ENCODE measurements at places on chromosomes 7 and 10.

DNA sequence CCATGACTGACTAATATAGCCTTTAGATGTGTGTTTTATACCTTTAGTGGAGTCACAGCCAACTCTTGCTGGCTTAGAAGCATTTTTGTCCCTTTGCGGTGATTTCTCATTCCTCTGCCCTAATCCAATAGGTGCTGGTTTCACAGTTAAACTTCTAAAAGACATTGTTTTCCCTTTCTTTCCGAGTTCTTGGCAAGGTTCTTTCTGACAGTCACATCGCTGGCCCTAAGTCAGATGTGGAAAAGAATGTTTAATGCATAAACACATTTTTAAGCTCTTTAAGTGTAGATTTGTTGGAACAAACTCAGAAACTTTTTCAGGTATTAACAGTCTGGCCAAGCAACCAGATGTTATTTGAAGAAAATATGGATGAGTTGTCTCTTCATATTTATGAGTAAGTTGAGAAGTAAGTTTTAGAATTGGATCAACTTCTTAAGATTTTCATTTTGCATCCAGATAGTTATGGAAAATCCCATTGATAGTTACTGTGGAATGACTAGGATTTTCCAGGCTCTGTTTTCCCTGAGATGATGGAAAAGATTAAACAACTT is 4.1 kb downstream of the EPDR1 start:
- no peak for DNase-seq

DNA sequence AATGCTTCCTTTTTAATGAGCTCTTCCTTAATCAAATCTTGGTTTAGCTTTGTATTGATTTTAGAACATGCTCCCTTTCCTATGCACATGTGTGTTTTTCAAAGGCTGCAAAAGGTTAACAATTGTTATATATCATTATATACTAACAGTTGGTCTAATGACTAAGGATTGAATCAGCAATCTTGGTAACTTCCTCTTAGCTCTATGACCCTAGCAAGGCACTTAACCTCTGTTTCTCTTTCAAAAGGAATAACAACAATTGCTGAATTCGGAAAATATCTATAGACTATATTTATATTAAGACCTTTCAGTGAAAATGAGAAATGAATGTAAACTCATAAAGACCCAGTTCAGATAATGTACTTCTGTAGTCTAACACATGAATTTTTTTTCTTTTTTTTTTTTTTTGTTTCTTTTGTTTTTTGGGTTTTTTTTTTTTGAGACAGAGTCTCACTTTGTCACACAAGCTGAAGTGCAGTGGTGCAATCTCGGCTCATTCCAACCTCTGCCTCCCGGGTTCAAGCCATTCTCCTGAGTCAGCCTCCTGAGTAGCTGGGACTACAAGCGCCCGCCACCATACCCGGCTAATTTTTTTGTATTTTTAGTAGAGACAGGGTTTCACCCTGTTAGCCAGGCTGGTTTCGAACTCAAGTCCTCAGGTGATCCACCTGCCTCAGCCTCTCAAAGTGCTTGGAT is 48.8 kb downstream of the HOXA1 start:
- no peak for DNase-seq

GRCh38 chr10:49761201-49761788 is 828 bp downstream of the OGDHL start:
- DNase-seq: no peak

DNA sequence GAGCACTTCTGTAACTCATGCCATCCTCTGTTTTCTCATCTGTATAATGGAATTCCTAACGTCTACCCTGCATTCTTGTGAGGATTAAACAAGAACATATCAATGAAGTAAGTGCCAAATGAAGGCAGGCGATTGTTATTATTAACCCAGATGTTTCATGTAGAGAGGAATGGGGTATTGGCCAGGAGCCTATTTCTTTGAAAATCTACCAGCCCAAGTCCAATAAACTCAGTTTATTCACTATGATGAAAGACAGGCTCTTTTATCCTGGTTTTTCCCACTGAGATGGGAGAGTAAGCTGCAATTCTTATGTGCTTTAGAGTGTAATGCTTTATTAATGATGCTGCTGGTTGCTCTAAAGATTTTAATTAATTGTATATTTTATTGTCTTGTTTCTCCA is 9.6 kb downstream of the CTTNBP2 start:
- DNase-seq: no peak

GRCh38 chr10:89163265-89163995 is 43.7 kb downstream of the CH25H start:
- peak; percentile 59 for DNase-seq

- DNase-seq: no peak
Observed at GRCh38 chr7:12456506-12456905, 52.8 kb upstream of the VWDE start.

DNA sequence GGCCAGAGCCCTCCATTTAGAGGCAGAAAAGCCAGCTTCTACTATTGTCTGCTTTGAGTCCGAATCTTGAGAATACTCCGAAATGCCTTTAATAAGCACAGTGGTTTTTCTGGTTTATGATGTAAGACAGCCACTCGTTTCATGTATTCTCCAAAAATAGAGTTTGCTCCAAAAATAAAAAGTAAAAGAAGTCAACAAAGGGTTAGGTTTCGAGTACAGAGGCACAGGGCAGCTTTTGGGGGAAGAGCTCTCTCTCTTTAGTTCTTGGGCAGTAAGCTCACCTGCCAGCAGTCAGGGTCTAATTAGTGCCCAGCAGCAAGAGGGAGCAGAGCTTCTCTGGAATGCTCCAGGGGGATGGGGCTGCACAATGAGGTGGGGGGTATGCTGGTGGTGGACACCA is 20.2 kb downstream of the CREB3L2 start:
- no peak for DNase-seq

DNA sequence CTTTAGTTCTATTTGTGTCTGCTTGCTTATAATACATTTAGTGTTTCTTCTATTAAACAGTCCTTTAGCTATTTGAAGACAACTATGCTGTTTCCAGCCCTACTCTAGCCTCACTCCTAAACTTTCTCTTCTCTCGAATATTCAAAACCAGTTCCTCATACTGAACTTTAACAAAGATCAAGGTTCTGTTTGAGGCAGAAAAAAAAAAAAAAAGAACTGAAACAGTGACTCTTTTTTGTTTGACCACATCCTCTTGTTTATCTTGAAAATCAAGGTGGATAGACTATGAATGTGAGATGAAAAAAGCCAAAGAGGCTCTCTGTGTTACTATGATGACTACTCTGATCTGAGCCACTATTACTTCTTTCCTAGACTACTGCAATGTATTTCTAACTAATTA is 154.3 kb downstream of the ZNF365 start:
- no peak for DNase-seq

DNA sequence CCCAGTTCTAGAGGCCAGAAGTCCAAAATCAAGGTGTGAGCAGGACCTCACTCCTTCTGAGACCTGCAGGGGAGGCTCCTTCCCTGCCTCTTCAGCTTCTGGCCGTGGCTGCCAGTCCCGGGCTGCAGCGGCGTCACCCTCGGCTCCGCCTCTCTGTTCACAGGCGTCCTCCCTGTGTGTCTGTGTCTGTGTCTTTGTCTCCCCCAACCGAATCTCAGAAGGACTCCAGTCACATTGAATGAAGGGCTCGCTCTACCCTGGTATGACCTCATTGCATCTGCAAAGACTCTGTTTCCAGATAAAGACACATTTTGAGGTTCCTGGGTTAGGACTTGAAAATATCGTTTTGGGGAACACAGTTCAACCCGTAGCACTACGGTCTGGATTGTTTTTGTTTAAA is 33.1 kb upstream of the GALNT11 start:
- DNase-seq: peak; percentile 34

DNA sequence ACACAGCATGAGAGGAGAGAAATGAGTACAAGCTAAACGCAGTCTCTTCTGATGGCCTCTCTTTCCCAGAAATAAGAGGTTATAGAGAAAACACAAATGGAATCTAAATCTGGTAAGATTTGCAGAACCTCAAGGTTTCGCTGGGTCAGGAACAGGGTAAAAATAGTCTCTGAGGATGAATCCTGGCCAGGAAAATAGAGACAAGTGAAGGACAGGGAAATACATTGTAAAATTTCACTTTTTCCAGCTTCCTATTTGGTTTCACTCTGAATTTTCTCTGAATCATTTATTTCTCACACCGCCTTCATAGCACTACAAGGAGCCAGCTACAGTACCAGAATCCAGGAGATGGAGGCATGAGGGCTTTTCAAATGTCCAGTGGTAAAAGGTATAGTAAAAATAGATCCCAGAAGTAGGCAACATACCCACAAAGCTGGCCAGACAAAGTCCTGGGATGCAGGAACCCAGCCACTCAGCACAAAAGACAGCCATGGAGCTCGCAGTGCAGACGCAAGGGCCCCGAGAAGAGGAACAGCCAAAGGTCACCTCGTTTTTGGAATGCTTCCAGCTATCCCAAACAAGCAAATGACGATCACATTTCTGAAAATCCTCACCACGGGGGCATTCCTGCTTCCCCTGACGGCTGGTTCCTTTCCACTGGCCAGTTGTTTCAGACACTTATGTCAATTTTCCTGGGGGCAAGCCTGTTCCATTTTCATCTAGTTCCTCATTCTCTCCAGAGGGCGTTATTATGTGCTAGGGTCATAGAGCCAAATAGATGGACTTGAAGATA is 21.5 kb upstream of the IKZF1 start:
- no peak for DNase-seq

DNA sequence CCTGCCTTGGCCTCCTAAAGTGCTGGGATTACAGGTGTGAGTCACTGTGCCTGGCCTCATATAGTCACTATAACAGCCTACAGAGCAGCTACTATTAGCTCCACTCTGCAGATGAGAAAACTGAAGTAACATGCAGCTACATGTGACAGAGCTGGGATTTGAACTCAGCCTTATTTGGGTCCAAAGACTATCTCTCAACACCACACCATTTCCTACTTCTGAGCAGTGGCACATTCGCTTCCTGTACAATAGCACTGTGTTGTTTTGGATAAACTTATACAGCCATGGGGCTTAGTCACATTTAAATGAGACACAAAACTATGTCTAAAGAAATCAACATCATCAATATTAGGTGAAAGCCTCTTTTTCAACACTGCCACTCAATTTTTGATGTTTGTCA is 69.8 kb upstream of the DNAJB12 start:
- no peak for DNase-seq

DNA sequence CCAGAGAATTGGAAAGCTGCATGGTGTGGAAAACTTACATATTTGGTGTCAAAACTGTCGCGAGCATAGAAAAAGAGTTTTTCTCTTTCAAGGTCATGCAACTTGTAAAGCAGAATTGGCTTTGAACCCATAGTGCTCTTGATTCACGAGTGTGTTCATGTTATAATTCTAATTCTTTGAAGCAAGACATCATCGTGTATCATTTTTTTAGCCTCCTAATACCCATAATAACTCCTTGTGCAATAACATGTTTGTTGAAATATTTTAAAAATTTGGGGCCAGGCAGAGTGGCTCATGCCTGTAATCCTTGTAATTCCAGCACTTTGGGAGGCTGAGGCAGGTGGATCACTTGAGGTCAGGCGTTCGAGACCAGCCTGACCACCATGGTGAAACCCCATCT is 4.2 kb downstream of the CCL24 start:
- DNase-seq: no peak

DNA sequence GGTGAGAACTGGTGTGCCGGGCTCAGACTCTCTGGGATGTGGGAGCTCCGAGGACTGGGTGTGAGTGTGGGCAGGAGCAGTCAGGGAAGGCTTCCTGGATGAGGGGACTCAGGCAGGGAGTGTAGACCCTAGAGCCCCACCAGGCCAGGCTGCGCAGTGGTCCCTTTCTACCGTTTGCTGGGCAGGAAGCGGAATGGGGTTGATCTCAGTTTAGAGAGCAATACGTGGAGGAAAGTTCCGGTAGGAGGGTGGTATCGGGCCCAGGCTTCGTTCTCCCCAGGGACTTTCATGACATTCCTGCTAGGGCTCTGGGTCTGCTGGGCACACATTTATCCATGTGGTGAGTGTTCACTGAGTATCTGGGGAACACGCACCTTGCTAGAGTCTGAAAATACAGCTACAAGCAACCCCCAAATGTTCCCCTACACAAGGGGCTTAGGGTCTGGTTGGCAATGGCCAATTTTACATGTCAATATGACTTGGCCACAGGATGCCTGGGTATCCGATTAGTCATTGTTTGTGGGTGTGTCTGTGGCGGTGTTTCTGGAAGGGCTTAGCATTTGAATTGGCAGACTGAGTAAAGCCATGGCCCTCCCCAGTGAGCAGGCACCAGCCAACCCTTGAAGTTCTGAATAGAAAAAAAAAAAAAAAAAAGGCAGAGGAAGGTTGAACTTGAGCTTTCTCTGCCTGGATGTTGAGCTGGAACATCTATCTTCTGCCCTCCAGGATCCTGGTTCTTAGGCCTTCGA is 20.8 kb downstream of the GHRHR start:
- DNase-seq: no peak

DNA sequence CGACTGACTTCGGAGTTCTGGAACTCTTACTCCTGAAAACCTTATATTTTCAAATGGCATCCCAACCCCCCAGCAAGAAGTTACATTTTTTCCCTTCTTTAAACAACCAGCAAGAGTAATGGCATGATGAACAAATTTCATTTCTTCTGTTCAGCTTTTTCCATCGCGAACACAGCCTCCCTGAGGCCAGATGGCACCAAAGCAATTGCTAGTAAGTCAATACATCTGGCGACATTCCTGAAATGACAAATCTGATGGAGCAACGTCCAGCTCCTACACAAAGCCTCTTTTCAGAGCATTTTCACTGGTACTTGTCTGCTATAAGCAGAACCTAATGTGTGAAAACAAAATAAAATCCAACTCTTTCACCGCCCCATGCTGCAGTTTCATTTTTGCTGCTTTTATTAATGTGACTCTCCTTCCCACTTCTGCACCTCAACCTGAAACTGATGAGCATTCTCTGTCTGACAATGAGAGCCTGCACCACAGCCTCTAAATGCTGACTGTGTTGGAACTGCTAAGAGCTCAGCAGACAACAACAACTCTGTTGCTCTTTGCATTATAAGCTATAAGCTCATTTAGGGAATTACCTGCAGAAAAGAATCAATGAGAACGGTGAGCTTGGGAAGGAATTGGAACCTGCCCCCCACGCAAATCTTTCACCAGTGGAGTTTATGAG is 229.8 kb downstream of the FGFR2 start:
- DNase-seq: no peak

- no peak for DNase-seq
Observed at GRCh38 chr10:5658871-5659618, 7.3 kb downstream of the ASB13 start.

DNA sequence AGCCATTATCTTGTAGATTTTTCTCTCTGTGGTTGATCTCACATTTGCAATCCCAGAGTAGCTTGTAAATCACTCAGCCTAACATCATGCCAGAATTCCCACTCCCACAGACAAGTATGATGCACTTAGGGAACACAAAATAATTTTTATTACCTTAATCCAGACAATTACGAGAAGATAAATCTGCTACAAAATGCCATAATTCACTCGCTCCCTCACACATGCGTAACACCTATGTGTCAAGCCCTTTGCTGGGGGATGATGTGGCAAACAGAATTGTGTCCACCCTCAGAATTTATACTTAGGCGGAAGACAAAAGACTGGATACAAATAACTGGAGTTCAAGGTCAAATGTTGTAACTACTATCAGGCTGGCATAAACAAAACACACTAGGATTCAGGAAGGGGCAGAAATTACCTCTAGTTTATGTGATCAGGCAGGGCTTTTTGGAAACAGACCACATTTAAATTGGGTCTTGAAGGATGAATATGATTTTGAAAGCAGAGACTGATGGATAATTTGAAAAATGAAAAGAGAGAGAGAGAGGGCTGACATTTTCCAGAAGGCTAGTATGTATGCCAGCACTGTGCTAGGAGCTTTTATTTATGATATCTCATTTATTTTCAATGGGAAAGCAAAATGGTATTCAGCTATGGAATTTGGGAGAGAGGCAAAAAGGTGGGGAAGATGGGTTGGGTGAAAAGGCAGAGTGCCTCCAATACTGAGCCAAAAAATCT is 69.8 kb downstream of the DOCK4 start:
- DNase-seq: no peak

GRCh38 chr7:2032876-2033407 is 199.8 kb downstream of the MAD1L1 start:
- DNase-seq: peak; percentile 7

Data from activated naive CD4-positive, alpha-beta T cell treated with anti-CD3 and anti-CD28 coated beads, Interleukin-2, amount 50 U/mL, for 16 hours (primary cell).